ENCODE measurements at places on chromosomes 2 and 18.

DNA sequence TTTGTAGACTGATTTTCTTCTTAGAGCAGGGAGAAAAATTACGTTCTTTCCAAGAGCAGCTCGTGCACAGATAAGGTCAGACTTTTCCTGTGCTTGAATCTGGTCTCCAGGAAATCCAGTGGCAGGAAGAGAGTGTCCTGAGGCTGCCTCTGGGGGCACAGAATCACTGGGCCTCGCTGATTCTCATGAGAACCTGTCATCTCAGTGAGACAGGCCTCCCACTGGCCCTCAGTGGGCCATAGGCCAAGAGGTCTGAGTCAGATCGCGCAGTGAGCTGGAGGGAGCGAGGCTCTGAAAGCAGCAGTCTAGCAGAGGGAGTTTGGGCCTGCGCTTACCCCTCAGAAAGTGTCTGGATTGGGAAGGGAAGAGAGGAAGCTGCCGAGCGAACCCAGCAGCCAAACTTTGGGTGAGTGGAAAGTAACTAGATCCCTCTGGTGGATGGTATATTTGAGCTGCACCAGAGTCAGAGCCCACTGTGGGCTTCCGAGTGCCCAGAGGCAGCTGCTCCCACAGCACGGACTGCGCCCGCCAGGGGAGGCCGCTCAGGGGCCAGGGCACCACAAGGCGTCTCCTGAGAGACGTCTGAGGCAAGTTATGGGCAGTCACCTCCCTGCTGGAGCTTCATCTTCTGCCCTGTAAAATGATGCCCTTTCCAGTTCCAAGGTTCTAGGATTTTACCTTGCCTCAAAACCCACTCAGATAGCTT lies 8.2 kb downstream of the GDF7 start:
- peak; percentile 45 for ATAC-seq

DNA sequence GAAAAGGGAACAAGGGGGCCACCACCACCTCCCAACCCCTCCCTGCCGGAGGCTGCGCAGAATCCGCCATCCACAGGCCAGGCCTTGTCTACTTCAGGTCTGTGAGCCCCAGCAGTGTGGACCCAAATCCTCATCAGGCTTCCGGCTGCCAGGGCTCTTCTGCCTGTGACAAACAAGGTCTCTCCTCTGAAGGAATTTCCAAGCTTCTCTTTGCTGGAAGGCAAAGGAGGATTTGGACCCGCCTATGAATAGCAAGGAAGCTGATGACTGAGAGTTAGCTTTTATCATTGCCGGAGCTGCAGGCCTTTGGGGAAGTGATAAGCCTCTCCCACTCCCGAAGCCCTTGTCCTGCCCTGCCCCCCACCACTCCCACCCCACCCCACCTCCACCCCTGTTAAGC lies 93.7 kb upstream of the SH3BP4 start:
- no peak for ATAC-seq

GRCh38 chr2:39583781-39584180 lies 81.9 kb upstream of the TMEM178A start:
- no peak for ATAC-seq

DNA sequence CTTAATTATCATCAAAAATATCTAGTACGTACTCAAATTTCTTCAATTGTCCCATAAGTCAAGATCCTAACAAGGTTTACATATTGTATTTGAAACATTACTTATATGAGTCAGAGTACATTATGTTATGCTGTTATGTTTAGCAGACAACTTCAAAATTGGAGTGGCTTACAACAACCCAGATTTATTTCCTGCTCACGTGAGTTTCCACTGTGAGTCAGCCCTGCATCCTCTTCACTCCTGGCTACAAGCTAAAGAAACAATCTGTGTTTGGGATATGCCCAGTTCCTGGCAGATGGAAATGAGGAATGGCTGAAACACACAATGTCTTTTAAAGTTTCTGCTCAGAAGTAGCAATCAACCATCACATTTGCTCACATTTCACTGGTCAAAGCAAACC lies 31.5 kb upstream of the TANC1 start:
- ATAC-seq: peak; percentile 84

DNA sequence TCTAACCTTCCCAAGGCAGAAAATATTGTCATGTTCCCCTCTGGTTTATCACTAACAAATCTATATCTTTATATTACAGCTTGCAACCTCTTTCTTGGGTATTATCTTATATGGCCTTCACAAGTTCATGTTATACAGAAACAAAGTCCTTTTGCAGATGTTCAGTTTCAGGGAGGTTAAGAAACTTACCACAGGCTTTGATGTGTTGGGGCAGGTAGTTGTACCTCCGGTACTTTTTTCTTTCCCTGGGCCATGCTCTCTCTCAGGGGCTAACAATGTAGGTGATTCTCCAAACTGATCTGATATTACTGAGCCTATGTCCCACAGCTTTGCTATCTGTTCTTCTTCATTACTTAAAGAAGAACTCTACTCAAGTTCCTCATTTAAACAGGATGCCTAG lies 548.9 kb upstream of the SYT4 start:
- ATAC-seq: no peak

GRCh38 chr2:128686881-128687555 lies 368.4 kb upstream of the HS6ST1 start:
- ATAC-seq: no peak

DNA sequence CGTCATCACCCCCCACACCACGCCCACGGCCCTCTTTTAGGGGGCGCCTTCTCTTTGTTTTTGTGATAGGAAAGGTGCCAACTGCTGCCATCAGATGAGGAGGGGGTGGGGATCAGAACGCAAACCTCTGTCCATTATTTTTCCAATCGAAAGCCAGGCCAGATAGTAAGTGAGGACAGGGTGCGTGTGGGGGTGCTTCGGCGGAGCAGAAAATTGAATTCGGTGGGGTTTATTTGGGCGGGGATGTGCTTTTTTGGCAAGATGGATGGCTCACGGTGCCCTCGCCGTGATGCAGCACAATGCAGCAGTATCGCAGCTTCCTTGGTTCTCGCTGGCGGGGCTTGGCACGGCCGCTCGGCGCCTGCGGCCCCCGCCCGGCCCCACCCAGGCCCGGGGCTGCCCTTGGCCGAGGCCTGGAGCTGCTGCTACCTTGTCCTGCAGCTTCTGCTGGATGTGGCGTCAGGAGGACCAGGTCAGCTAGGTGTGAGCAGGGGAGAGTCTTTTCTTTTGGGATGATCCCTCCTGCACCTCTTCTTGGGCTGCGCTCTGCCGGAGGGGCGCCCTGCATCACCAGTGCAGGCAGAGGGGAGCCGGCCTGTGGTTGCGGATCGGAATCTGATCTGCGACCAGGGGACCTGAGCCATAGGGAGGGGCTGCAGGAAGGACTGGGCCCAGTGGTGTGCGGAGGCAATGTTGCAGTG lies 1.3 kb downstream of the SPTBN1 start:
- peak; percentile 18 for ATAC-seq

DNA sequence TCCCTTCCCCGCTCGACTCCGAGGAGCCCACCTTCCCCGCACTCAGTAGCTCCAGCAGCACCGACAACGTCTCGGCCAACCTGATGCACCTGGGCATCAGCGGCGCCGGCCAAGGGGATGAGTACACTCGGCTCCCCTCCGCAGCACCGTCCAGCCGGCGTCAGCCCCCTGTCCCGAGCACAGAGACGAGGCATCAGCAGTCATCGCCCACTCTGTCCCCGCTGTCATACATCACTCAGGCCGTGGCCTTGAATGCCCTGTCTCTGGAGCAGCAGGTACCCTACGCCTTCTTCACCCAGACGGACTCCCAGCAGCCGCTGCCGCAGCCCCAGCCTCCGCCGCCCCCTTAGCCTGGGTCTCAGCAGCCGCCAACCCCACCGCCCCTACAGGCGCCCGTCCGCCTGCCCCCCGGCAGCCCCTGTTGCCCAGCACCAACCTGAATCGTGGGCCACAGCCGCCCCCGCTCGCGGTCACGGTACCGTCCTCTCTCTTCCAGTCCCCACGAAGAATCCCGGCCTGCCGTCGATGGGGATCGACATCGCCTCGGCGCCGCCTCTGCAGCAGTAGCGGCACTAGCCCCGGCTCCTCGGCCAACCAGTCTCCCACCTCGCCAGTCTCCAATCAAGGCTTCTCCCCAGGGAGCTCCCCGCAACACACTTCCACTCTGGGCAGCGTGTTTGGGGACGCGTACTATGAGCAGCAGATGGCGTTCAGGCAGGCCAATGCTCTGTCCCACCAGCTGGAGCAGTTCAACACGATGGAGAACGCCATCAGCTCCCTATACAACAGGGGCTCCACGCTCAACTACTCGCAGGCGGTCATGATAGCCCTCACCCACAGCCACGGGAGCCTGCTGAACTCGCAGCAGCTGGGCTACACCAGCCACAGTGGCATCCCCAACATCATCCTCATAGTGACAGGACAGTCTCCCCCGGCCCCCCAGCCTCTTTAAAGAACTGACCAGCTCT lies 1195.9 kb upstream of the CHAC2 start:
- no peak for ATAC-seq

DNA sequence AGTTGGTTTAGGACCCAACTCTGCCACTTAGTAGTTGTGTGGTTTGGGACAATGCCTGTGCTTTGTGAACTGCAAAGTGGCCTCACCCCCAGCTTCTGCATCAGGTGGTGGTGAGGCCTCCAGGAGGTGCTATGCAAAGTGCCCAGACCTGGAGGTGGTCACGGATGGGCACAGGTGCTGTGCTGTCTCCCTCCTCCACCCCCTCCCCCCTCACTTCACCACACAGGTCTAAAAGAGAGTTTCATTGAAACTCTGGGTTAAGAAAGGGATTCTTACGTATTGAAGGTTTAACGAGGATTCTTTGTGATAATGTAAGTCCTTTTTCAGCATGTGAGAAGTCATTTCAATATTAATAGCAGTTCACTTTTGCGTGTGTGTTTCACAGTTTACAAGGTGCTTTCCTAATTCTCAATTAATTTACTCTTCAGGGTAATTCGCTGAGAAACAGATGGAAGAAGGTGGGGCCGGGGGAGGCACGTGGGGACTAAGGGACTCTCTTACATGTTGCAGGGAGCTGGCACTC lies 369.9 kb downstream of the LPIN1 start:
- peak; percentile 64 for ATAC-seq

- no peak for ATAC-seq
Observed at GRCh38 chr2:138267161-138267901, 234.2 kb upstream of the SPOPL start.

DNA sequence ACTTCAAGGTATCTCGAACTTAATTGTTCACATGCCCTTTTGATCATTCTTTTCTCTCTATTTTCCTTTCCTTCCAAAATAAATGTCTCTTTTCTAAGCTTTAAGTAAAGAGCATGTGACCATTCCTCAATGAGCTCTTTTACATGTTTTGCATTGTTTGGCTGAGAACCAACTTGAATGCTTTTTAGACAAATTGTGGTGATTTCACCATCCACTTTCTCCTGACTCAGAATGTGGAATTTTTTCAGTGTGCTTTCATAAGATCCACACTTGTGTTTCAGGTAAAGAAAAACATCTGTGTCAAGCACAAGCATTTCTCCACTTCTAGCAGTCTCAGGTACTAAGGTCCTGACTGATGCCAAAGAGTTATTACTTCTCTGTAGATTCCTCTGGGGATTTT lies 10.7 kb downstream of the RBM43 start:
- ATAC-seq: no peak

DNA sequence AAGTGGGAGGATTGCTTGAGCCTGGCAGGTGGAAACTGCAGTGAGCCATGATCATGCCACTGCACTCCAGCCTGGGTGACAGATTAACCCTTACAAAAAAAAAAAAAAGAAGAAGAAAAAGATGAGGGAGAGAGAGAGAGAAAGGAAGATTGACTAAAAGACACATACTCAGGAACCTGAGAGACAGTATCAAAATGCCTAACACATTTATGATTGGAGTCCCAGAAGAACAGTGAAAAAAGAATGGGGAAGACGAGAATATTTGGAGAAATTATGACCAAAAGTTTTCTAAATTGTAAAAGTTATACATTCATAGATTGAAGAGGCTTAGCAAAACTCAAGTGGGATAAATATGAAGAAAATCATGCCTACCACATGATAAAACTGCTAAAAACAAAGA lies 19.9 kb upstream of the SPATS2L start:
- ATAC-seq: no peak

GRCh38 chr2:96550787-96551604 lies 14.4 kb downstream of the ARID5A start:
- no peak for ATAC-seq

DNA sequence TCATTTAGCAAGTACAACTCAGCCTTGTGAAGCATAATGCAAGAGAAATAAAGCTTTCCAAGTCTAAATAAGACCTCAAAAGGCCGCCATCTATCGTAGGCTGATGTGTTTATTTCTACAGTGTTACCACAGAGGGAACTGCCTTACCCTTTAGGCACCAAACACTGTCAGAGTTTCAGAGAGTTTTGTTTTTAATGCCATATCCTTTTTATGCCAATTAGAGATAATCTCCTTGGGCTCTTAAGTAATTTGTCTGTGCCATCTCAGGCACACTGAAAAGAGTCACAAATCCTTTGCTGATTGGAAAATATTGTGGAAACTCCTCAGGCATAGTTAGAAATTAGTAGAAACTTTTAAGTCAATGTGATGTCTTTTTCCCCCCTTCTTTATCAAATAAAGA lies 797.1 kb downstream of the SLC4A3 start:
- ATAC-seq: no peak

GRCh38 chr2:190352668-190353536 lies 9.5 kb downstream of the INPP1 start:
- ATAC-seq: peak; percentile 76

DNA sequence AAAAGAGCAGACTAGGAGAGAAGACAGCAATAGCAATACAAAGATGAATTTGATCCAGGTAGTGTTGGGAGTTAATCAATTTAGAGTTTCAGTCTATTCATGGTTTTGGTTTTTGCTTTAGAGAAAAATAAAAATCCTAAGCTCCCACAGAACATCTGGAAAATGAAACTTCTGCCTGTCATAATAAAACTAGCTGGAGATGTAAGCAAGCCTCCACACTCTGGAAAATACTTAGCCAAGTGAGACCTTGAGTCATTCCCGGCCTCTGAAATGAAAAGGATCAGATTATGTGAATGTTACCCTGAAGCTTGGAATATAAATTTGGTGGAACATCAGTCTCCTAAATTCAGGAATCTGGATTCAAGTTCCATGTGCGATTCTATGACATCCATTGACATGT lies 485.6 kb upstream of the SPRED2 start:
- ATAC-seq: no peak

GRCh38 chr2:107807988-107808387 lies 18.7 kb upstream of the RGPD4 start:
- ATAC-seq: no peak

GRCh38 chr2:240893363-240893844 lies 2.6 kb downstream of the MAB21L4 start:
- peak; percentile 62 for ATAC-seq

GRCh38 chr2:54081574-54081973 lies 33.8 kb upstream of the ACYP2 start:
- ATAC-seq: peak; percentile 95

GRCh38 chr2:240325016-240326007 lies 110.2 kb upstream of the GPC1 start:
- peak; percentile 32 for ATAC-seq

GRCh38 chr2:11865805-11866204 lies 119.4 kb downstream of the LPIN1 start:
- ATAC-seq: no peak

GRCh38 chr2:100250645-100251044 lies 71.7 kb downstream of the LONRF2 start:
- ATAC-seq: no peak

GRCh38 chr2:23449831-23450331 lies 64.9 kb downstream of the KLHL29 start:
- ATAC-seq: no peak

Measured in esophagus mucosa (tissue), 1 donor.